ENCODE measurements at places on chromosomes 16 and 17. TPM values are rescaled to one million over a fixed set of nuclear protein-coding genes. Genes with fewer than 3 reads are reported as not detected.

- DNase-seq = peak; percentile 62
Observed at GRCh38 chr16:85056211-85056748, 28.7 kb downstream of the KIAA0513 start.

Gene PLK1
- total RNA-seq = 45.7 TPM

DNA sequence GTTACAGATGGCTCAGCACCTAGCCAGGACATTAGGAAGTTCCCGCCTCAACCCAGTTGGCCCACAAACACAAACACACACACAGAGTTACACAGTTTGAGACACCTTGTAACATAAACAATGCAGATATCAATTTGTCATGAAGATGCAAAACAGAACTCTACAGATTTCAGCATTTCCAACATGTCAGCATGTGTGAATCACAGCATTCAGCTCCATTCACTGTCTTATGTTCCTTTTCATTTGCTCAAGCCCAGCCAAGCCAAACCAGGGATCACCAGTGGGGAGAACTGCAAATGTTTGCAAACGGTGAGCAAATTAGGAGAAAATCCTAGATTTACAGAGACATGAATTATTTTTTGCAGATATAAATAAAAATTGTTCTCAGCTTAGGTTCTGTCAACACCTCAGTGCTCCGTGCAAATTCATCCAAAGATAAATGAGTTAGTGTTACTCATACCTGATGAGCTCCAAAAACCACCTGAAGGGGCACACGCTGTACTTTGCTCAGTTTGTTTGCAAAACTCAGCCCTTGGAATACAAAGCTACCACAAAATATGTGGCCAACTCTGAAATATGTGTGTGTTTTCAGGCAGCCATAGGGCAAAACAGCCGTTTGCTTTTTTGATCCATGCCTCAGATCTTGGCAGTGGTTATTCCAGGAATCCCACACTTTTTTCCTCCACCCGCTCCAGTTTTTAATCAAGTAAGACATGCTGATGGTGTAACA, 16.3 kb upstream of the COX10 start:
- DNase-seq = no peak

Gene ERCC4
- total RNA-seq = 14.5 TPM

Gene TRAF4
- 168 TPM for total RNA-seq

- DNase-seq = peak; percentile 74
Observed at GRCh38 chr16:68332411-68333121, 21.7 kb downstream of the PRMT7 start.
